HS-5 (cell line): ENCODE measurements at places on chromosomes 3 and 15.

- no peak for DNase-seq
These were observed 11.7 kb downstream of the SH2D7 start for GRCh38 chr15:78104119-78104479.

DNA sequence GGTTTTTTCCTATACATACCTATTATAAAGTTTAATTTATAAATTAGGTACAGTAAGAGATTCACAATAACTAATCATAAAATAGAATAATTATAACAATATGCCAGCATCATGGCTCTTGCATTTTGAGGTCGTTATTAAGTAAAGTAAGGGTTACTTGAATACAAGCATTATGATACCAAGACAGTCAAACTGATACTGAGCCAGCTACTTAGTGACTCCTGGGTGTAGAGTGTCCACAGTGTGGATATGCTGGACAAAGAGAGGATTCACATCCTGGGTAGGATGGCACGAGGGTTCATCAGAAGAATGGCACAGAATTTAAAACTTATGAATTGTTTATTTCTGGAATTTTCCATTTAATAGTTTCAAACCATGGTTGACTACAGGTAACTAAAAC is 157.2 kb upstream of the IL12A start:
- no peak for DNase-seq

DNA sequence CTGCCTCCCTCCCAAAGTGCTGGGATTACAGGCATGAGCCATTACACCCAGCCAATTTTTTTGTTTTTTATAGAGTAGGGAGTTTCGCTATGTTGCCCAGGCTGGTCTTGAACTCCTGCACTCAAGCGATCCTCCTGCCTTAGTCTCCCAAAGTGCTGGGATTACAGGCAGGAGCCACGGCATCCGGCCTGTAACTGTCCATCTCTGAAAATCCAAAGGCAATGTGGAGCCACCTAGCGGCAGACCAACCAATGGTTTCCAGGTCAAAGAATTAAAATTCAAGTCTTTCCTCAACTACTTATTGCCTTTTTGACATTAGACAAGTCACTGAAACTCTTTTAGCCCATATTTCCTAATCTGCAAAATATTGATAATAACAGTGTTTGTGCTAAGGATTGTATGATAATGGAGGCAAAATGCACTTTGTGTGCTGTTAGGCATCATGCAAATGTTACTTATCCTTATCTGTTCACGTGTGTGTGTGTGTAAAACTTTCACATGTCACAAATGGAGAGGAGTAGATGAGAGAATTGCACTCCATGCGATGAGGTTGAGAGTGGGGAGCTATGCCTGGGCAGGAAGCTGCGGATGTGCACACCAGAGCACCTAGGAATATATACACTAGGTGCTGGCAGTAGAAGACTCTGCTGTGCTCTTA is 48.7 kb downstream of the COL8A1 start:
- DNase-seq, result no peak

DNA sequence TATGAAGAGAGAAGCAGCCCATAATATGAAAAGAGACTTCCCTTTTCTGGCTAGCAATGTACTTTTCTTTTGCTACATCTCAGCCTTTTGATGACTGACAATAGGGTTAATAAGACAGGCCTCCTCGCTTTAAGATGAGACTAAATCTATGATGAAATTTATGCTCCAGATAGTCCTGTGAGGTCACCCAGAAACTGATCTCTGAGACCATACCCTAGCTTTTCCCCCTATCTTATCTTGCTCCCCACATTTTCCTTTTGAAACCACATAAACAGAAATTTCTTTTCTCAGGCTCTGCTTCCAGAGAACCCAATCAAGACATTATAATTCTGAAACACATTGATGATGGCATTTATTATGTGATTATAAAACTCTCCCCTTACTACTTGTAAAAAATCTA is 168.8 kb upstream of the CADM2 start:
- DNase-seq, result no peak

DNA sequence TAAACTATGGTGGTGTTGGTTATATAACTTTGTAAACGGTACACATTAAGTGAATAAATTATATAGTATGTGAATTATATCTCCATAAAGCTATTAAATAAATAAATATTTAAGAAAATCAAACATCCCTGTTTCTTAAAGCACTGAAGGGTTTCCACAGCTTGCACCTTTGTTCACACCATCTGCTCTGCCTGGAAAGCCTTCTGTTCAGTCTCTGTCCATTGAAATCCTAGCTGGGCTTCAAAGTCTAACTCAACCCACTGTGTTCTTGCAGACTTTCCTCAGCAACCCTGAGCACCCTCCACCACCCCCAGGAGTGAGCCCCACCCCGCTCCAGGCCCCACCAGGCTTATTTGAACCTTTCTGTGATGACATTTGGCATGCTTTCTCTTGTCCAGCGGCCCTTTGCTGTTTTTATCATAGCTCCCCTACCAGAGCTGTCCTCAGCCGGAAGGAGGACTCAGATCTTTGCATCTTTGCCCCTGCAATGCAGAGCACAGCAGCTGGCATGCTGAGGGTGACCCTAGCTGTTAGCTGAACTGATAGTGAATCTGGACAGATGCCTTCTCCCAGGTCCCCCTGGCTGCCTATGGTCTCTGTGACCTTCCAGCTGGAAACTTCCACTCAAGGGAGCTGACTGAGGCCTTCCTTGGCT is 105.2 kb downstream of the DAPK2 start:
- DNase-seq, result no peak

GRCh38 chr3:121418182-121418581 is 127.6 kb downstream of the POLQ start:
- no peak for DNase-seq

- DNase-seq, result no peak
These were observed 4.5 kb downstream of the GPR156 start for GRCh38 chr3:120280566-120280965.

DNA sequence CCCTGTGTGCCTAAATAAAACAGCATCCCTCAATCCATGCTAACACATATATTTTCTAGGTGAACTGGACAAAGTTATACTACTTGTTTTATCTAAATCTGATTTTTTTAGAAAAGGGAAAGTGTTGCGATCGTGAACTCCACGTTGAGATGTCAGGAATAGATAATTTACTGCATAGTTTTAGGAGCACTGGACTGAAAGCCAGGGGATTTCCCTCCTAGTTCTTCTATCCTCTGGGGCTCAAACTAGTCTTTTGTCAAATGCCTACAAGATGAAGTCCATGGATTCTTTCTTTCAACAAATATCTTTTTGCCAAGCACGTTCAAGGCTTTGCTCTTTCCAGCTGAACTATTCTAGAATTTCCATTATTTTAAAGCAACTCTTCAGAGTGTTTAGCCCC is 617 bp upstream of the HPS3 start:
- DNase-seq, result no peak

DNA sequence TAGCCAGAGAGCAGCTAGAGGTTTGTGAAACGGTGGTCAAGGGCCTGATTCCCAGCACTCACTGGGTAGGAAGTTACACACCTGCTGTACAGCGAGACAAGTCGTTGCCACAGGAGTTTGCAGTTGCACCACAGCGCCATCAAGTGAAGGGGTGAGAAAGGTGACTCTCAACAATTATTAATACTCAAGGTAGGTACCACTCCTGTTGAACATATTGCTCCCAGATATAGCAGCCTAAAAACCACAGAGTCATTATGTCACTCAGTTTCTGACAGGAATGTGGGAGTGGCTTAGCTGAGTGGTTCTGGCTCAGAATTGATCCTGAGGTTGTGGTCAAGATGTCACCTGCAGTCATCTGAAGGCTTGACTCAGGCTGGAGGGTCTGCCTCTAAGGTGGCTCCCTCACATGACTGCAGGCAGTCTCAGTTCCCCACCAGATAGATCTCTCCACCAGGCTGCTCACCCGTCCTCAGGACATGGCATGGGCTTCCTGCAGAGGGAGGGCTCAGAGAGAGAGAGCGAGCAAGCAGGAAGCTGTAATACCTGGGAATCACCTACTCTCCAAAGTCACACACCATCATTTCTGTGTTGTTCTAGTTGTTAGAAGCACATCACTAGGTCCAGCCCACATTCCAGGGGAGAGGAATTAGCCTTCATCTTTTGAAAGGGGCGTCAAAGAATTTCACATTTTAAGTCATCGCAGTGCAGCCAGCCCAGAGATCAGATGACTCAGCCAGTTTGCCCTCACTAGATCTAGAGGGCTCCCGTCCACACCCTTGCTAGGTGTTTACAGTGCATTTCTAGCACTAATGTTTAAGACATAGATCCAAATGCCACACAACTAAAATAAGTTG is 17.0 kb upstream of the ANO10 start:
- no peak for DNase-seq

- no peak for DNase-seq
These were observed 188.1 kb downstream of the MINAR1 start for GRCh38 chr15:79620112-79620857.

DNA sequence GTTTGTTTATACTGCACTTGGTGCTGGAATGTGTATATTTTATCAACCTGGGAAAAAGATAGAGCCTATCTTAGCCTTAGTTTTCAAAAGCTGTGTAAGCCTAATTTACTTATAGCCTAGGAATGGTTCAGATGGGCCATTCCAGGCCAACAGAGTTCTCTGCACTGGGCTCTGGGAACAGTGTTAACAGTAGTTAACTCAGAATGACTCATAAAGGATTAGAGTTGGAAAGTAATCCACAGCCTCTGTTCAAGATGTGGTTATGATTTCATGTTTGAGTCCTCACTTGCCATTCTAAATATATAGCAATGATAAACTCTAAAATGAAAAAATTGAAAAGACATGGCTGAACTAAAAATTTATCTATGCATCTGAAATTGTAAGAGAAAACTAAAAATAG is 22.6 kb upstream of the PEX5L start:
- DNase-seq, result no peak

DNA sequence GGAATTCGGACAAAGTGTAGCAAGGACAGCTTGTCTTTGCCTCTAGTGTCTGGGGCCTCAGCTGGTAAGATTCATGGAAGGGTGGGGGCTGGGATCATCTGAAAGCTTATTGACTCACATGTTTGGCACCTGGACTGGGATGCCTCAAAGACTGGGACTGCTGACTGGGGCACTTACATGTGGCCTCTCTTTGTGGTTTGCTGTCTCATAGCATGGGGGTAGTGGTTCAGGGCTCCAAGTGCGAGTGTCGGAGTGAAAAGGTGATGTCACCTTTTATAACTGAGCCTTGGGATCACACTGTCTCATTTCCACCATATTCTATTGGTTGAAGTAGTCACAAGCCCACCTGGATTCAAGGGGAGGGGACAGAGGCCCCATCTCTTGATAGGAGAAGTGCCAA is 6.8 kb downstream of the MFSD1 start:
- peak; percentile 78 for DNase-seq

GRCh38 chr3:105101603-105102002 is 265.1 kb upstream of the ALCAM start:
- no peak for DNase-seq

DNA sequence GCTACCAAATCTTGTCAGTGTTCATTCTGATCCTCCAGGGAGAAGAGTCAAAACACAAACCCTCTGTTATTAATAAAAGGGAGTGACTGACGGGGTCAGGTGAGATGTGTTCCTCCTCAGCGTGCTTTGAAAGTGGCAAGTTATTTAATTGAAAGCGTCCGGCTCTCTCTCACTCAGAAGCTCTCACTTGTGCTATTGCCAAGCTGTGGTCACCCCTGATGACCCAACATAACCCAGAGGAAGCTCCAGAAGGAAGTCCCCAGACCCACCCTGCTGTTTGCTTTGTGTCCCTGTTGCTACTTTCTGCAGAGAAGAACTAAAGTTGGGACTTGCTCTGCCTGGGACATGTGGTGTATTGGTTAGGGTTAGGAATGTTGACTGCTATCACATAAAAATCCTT is 235.6 kb downstream of the EDEM1 start:
- no peak for DNase-seq

DNA sequence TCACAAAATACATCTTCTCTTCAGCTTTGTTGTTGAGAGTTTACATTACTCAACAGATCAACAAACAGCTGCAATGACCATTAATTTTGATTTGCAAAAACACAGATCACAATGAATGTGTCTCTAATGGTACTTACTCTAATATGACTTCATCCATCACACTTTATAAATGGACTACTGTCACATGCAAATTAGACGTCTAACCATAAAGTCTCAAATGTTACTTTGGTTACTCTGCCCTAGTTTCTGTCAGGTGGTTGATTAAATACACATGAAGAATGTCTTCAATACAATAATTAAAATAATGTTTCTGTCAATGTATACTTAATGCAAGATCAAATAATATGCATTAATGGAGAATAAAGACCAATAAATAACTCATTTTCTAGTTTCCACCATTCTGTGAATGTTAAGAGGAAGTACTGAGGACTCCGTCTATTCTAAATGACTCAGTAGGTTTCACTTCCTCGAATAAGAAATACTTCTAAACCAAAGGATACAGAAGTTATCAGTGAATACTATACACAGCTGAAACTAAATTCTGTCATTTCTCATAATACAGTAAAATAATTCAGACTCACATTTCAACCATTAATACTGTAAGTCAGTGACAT is 145.8 kb downstream of the CBLB start:
- DNase-seq, result no peak

DNA sequence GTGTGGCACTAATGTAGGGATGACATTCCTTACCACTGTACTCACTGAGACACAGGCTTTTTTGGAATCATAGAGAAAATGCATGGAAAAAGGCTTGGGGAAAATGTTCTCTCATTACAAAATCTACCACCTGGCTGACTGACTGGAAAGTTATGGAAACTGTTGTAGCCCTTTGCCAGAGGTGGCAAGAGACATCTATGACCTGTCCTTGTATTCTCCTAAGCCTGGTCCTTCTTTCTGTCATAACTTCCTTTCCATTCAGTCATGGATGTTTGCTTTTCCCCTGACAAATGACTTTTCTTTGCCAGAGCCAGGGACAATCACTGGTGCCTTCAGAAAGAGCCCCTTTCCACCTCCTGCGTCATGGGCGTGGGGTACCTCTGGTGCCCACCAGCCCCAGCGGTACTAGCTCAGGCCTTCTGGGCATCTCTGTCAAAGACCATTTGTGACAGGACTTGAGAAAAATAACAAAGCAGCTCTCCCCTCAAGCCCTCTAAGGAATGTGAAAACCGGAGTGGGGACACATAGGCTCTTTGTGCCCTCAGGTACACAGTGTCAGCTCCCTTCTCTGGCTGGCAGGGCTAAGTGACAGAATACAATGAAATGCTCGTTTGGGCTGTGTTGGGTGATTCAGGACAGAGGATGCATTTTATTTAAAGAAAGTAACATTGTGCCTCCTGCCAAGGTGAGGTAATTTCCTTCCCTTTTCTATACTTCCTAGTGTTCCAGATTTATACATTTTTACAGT is 381.1 kb upstream of the RASGRP1 start:
- no peak for DNase-seq

- DNase-seq, result no peak
These were observed 5.2 kb downstream of the POLR2H start for GRCh38 chr3:184366619-184367289.

- peak; percentile 99 for DNase-seq
These were observed 123.2 kb upstream of the SLC7A14 start for GRCh38 chr3:170709046-170709445.

DNA sequence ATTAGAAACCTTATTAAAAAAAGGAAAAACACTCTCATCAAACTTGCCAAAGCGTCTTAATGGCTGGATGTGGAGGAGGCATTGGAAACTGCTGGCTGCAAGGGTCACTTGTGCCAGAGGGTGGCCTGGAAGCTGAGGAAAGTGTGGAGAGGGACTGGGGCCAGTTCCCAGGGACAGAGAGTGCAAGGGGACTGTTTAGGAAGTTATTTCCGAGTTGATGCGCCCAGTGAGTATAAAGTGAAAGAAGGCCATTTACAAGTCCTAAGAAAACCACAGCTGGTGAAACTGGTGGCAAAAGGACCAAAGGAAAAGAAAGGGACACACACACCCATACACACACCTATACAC is 7.2 kb upstream of the KCTD6 start:
- no peak for DNase-seq

GRCh38 chr3:192063570-192063969 is 602.6 kb downstream of the PYDC2 start:
- DNase-seq, result no peak

- DNase-seq, result no peak
These were observed 126.6 kb downstream of the IGF1R start for GRCh38 chr15:98774756-98775497.
